ENCODE measurements at places on chromosomes 6 and 20.

- DNase-seq, result no peak
Observed at GRCh38 chr6:14550822-14551221, 433.2 kb downstream of the CD83 start.

- DNase-seq, result no peak
Observed at GRCh38 chr6:73471686-73472290, 10.3 kb downstream of the MTO1 start.

DNA sequence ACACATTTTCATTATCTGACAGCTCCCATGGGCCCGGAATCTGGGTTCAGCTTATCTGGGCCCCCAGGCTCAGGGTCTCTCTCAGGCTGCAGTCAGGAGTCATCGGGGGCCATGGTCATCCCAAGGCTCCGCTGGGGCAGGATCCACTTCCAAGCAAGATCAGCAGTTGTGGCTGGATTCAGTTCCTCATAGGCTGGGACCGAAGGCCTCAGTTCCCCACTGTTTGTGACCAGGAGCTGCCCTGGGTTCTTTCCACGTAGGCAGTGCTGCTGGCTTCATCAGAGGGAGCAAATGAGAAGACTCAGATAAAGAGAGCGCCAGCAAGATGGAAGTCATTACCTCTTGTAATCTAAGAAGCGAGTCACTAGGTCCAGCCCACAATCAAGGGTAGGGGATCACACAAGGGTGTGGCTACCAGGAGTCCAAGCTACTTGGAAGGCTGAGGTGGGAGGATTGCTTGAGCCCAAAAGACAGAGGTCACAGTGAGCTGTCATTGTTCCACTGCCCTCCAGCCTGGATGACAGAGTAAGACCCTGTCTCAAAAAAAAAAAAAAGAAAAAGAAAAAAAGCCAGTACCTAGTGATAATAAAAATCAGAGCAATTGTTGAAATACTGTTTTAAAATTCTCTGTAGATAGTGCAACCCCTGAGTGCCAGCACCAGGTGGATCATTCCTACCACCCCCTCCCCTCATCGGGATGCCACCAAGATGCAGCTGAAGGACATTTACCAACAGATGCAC, 162.7 kb downstream of the NFATC2 start:
- DNase-seq, result no peak

DNA sequence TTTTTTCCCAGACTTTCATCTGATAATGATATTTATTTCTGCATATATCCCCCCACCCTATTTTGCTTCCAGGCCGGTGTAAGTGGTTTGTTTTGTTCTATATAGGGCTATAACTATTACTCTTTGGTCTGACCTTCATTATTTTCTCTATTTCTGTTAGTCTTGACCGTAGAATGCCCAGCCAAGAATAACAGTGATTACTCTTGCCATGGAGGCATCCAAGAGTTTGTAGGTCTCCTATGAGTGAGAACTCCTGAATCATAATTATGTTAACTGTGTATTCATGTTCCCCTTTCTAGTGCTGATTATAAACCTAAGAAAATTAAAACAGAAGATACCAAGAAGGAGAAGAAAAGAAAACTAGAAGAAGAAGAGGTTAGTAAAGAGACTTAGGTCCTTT, 52.2 kb downstream of the TOP1 start:
- no peak for DNase-seq

- no peak for DNase-seq
Observed at GRCh38 chr20:8656335-8656734, 412.6 kb upstream of the PLCB4 start.

DNA sequence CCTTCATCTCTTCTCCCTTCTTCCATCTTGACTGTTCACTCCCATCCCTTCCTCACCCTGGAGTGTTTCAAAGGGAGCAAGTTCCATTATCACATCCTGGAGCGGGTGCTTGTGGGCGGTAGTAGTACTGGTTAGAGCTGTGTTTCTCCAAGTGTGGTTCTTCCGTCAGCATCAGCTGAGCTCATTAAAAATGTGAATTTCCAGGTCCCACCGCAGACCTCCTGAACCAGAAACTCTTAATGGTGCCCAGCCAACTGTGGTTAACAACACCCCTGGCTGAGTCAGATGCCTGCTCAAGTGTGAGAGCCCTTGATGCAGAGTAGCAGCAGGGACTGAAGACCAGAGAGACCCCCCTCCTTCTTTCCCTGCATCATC, 24.4 kb downstream of the ANGPT4 start:
- DNase-seq, result no peak

DNA sequence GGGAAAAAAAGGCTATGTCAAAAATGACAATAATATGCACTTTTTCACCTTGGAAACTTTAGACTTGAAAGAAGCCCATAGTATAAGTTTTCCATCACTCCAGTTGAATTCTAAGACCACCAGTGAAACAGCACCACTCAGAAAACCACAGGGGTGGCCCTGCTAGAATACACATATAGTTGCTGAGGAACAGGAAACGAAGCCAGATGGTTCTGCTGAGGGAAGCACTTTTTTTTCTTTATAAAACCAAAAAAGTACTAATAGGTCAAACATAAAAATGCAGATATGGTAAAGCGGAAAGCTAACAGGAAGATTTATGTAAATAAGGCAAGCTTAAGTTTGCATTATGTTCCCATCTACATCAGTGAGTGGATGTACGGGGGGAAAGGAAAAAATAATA, 303.9 kb downstream of the FOXC1 start:
- no peak for DNase-seq

DNA sequence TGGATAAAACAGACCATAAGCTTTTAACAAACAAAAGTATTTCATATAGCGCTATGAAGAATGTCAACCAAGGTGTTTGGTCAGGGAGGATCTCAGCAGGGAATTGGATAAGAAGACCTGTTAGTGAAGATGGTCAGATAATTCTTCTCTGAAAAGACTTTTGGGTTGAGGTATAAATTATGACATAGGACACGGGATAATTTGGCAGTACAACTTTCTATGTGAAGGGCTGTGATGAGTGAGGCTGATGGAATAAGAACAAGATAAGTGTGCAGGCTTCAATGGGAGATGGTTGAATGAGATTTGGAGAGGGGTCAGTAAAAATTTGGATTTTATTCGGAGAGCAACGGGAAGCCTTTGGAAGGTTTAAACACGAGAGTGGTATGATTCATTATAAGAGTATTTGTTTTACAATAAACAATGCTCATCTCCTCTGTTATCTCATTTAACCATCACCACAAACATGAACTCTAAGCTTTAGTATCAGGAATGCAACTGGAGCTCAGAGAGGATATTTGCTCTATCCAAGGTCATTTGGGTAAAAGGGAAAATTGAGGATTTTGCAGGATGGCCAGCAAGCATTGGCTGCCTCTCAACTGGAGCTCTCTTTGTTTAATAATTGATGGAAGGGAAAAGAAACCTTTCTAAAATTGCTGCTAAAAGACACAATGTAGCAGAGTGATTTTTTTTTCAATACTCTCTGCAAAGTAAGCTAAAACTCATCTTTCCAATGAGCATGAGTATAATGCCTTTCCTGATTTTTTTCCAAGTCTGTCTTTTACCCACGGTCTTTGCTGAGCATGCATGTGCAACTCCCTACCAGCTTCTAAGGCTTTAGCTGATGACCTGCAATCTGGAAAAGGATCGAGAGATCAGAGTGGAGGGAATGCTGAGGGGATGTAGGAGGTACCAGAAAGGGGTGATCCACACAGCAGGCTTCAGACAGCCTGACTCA, 534.0 kb downstream of the CBLN4 start:
- DNase-seq, result no peak

- no peak for DNase-seq
Observed at GRCh38 chr6:44007818-44008621, 119.2 kb downstream of the MRPL14 start.

- no peak for DNase-seq
Observed at GRCh38 chr20:62025394-62025793, 40.3 kb downstream of the TAF4 start.

DNA sequence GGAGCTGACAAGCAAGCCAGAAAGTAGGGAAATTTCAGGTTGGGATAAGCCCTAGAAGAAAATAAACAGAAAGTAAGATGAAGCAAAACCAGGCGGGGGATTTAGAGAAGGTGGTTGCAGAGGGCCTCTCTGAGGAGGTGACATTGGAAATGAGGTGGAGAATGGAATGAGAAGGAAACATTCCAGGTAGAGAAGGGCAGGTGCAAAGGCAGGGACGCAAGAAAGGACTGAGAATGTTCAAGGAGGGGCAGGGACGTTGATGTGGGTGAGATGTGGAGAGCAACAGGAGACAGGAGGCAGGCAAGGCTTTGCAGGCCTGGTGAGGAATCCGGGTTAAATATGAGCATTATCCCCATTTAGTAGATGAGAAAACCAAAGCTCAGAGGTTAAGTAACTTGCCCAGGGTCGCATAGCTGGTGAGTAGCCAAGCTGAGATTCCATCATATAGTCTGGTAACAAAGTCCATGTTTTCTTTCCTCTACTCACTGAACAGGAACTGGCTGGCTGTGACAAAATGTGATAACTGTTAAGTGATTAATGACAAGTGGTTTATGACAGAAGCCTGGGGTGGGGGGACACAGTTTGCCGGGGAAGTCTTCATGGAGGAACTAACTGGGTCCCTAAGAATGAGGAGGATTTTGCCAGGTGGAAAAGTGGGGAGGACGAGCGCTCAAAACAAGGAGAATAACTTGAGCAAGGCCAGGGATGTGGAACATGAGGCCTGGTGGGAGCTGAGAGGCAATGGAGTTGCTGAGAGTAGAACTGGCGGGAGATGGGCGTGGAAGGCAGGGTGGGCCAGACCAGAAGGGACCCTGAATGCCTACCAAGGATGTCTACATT, 32.6 kb downstream of the MRPL14 start:
- no peak for DNase-seq

DNA sequence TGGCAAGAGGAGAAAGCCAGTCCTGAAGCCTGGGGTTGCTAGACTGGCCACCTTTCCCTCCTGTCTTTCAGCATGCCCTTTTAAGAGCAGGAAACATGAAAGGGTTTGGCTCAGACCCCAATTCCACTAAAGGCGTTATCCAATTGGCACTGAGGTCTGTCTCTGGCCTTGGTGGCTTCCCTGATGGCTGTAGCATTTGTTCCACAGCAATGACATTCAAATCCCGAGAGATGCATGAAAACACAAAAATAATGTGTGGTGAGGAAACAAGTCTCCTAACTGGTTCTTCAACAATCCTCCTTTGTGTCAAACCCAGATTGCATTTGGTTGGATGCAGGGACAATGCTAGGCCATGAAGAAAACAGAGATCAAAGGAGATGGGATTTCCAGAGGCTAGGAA, 56.5 kb upstream of the ADTRP start:
- DNase-seq, result no peak

- no peak for DNase-seq
Observed at GRCh38 chr6:144232832-144233230, 52.3 kb upstream of the UTRN start.

- DNase-seq, result no peak
Observed at GRCh38 chr6:169183233-169183632, 70.4 kb downstream of the THBS2 start.

GRCh38 chr20:7151676-7152470, 384.4 kb downstream of the BMP2 start:
- DNase-seq, result no peak

DNA sequence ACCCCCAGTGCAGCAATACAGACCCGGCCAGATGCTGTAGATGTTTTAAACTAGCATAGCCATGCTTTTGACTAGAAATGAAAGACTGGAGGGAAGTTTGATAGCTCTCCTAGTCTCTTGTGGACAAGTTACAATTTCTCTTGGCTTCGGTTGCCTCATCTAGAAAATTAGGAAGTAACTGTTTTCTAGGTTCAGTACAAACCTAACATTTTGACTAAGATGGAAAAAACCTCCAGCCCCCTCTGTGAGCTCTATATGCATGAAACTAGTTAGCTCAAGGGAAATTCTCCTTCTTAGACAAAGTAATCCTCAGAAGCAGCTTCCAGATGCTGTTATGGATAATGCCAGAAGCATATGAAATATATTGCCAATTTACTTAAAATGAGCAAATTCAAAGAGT, 86.6 kb downstream of the RNF144B start:
- DNase-seq, result no peak

- no peak for DNase-seq
Observed at GRCh38 chr6:27334141-27334540, 22.1 kb upstream of the POM121L2 start.

GRCh38 chr6:105015482-105015881, 58.6 kb downstream of the LIN28B start:
- no peak for DNase-seq
